SK-MEL-5 (cell line): ENCODE measurements at places on chromosomes 16 and 17.

- no peak for DNase-seq
Measured at GRCh38 chr17:58320163-58320558, 8.4 kb downstream of the TSPOAP1 start.

GRCh38 chr16:64654178-64654577 is 467.7 kb downstream of the CDH11 start:
- no peak for DNase-seq

DNA sequence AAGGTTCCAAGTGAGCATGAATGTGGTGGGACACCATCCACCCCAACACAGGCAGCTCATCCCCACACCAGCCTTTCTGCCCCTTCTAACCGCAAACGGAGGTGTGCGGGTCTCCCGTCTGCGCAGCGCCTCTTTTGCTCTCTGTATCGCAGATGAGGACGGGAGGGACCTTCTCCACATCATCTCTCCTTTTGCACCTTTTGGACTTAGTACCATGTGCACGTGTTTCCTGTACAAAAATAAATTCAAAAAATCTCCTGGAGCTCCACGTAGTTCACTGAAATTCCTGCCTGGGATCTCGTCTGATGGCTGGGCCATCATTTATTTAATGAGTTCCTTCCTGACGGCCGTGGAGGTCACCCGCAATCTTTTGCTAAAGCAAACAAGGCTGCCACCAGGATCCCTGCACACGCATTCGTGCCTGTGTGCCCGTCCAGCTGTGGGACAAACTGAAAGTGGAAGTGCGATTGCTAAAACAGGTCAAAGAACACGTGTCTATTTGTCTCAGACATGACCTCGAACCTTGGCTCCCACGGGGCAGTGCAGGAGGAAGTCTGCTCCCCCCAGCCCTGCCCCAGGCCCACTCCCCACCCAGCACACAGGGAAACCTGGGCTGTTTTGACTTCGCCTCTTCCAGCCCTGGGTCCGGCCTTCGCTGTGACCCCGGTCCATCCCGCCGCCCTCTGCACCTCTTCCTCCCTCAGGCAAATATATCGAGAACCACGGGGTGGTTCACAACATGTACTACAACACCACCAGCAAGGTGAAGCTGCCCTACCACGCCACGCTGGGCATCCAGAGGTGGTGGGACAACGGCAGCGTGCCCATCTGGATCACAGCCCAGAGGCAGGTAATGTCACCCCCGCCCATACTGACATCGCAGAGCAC is 2.3 kb downstream of the ENPP7 start:
- DNase-seq = no peak

- DNase-seq = no peak
Measured at GRCh38 chr16:28499854-28500253, 5.4 kb downstream of the APOBR start.

GRCh38 chr16:49912721-49913120 is 56.8 kb upstream of the ZNF423 start:
- no peak for DNase-seq

- no peak for DNase-seq
Measured at GRCh38 chr16:72992142-72992601, 55.8 kb downstream of the ZFHX3 start.

- DNase-seq = no peak
Measured at GRCh38 chr17:59296190-59296589, 35.3 kb upstream of the YPEL2 start.

GRCh38 chr16:66168777-66169176 is 197.7 kb upstream of the CDH5 start:
- DNase-seq = no peak

DNA sequence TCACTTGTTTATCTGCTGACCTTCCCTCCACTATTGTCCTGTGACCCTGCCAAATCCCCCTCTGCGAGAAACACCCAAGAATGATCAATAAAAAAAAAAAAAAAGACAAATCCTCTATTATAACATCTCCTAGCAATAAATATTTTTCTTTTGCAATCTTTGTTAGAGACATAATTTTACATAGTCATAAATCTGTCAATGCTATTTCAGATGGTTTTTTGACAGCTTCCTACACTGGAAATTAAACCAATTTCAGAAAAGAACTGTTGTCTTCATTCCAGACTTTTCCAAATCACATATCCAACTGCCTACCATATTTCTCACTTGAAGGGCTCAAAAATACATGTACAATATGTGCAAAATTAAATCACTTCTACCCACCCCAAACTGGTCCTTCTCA is 3.7 kb downstream of the METTL16 start:
- peak; percentile 48 for DNase-seq

GRCh38 chr17:49756323-49757150 is 7.4 kb downstream of the FAM117A start:
- DNase-seq = no peak

DNA sequence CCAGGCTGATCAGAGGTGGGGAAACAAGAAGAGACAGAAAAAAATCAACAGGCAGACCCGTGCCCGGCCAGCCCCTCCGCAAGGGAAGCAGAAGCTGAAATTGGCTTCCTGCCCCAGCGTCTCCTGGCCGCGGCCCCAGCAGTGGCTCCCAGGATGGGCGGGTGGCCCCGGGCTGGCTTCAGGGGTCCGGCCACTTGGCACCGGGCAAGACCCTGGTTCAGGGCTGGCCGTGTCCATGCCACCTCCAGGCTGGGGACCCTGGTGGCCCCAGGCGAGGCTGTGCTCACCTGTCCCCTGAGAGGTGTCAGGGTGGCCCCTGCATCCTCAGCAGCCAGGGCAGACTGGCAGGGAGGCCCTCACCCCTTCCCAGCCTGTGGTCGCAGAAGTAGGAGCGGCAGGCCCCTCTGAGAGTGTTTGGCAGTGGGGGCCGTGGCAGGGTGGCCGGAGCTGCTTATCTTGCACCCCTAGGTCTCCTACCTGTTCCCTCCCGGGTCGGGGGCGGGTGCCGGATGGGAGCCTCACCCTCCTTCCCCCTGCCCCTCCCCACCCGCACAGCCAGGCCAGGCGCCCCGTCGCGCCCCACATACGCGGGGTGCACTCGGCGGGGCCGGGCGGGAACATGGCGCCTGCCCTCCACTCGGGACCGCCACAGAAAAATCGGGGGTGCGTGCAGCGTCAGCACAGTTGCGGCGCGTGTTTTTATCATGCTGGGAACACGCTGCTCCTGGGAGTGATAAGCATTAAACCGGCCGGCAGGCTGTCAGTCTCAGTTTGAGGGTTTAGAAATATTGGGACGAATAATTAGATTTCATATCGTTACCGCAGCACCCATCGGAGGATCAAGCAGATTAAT is 46.7 kb upstream of the ZC3H18 start:
- no peak for DNase-seq

- DNase-seq = no peak
Measured at GRCh38 chr17:50565402-50566350, 5.2 kb downstream of the CACNA1G start.

DNA sequence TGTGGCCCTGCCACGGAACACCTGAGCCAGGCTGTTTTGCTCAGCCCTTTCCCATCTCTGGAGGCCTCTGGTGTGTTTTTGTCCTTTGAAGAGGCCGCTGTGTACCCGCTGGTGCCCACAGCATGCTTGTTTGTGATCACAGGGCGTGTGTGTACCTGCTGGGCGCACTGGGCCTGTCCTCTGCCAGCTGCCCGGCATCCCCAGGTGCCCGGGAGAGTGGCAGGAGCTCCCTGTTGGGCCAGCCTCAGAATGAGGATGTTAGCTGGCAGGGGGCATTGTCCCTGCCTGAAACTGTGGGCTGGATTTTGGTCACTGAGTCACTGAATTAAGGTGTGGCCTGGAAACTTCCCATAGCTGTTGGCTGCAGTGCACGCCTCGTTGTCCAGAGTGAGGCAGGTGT is 31.1 kb downstream of the BAIAP2 start:
- DNase-seq = no peak

DNA sequence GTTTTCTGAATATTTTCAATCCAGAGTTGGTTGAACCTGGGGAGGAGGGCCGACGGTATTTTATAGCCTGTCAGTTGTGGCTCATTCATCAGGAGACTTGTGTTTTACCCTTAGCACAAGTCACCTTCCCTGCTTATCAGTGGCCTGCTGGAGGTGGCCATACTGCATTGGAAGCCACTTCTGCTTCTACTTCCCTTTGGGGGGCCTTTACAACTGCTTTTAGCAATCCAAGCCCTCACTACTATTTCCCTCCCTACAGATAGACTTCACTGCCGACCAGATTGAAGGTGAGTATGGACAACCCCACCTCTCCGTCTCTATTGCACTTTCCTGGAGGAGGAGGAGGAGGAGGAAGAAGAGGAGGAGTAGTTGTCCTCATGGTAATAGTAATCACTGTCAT is 4.4 kb downstream of the MYL4 start:
- no peak for DNase-seq

DNA sequence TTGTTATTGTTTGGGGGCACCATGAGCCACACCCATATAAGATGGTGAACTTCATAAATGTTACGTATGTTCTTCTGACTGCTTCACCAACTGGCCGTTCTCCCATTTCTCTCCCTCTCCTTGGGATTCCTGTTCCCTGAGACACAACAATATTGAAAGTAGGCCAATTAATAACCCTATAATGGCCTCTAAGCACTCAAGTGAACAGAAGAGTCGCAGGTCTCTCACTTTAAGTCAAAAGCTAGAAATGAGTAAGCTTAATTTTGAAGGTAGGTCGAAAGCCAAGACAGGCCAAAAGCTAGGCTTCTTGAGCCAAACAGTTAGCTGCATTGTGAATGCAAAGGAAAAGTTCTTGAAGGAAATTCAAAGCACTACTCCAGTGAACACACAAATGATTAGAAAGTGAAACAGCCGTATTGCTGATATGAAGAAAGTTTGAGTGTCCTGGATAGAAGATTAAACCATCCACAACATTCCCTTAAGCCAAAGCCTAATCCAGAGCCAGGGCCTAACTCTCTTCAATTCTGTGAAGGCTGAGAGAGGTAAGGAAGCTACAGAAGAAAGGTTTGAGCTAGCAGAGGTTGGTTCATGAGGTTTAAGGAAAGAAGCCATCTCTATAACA is 25.8 kb downstream of the HLF start:
- no peak for DNase-seq

DNA sequence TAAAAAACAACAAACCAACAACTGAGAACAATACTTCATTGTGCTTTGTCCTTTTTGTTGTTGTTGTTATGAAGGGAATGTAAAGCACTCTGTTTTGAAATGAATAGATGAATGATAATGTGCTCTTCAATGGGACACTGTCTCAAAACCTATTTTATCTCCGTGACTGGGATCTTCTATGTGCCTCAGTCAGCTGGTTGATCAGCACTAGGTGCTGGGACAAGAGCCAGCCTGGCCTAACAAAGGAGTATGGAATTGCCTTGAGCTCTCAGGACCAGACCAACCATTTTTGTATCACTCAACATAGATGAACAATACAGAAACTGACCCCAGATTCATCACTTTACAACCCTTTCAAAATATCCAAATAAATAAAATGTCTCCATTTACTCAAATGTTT is 440.2 kb downstream of the KCNJ2 start:
- DNase-seq = peak; percentile 98

DNA sequence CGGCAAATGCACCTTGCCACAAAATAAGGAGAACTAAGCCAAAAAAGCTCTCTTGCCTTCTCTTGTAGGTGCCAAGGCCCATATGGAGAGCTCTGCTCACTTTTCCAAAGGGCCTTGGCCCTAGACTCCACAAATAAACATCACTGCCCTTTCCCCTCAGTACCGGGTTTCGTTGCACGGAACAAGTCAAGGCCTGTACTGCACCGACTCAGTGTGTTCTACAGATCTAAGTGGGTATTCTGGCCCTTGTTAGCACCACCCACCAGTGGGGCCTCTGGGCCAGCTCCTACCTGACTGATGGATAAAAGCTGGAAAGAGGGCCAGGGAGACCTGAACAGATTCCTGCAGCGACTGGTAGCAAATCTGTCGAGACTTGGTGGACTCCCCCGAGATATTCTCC is 43.7 kb upstream of the GSG1L start:
- no peak for DNase-seq

DNA sequence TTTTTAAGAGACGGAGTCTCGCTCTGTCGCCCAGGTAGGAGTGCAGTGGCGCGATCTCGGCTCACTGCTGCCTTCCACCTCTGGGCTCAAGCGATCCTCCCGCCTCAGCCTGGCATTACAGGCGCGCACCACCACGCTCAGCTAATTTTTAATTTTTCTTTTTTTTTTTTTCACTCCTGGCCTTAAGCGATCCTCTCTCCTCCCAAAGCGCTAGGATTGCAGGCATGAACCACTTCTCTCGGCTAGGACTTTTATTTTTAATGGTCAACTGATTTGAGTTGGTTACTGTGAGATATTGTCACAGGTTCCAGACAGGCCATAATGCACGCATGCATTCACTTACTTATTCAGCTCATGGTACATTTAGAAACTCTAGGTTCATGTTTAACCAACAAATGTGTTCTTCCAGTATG is 888 bp downstream of the PIGW start:
- DNase-seq = no peak
